Tibial nerve (tissue), 4 donors: ENCODE measurements at places on chromosomes 2 and 18.

DNA sequence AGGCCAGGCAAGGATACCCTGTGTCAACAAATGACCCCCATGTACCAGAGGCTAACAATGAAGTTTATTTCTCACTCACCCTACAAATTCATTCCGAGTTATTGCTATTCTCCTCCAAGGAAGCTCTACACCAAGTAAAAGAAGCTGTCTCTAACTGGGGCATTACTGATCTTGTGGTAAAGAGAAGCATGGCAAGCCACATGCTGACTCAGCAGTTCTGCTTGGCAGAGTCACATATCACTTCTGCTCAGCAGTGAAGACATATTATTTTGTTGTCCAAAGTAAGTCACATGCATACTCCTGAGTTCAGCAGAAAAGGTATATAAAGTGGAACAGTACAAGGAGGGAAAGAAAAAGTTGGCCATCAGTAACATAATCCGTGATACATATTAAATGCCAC, 315.8 kb downstream of the GULP1 start:
- no peaks in the 10 kb centered on the region for H3K36me3 ChIP-seq
- H3K27ac ChIP-seq: no peak overlapping the region
- no peak for DNase-seq

GRCh38 chr2:231464576-231465540, 574 bp upstream of the NCL start:
- H3K36me3 ChIP-seq: peaks cover 27% of the 10 kb centered on the region
- H3K4me3 ChIP-seq: peak overlapping the region; percentile 60
- peak overlapping the region; percentile 91 for H3K27ac ChIP-seq
- no peaks in the 10 kb centered on the region for H3K27me3 ChIP-seq
- DNase-seq: peak; percentile 98

GRCh38 chr2:170056900-170057299, 121.0 kb upstream of the MYO3B start:
- H3K4me3 ChIP-seq: no peak overlapping the region
- H3K27me3 ChIP-seq: no peaks in the 10 kb centered on the region
- no peak overlapping the region for H3K27ac ChIP-seq
- no peaks in the 10 kb centered on the region for H3K4me1 ChIP-seq
- DNase-seq: no peak
- no peaks in the 10 kb centered on the region for H3K36me3 ChIP-seq

DNA sequence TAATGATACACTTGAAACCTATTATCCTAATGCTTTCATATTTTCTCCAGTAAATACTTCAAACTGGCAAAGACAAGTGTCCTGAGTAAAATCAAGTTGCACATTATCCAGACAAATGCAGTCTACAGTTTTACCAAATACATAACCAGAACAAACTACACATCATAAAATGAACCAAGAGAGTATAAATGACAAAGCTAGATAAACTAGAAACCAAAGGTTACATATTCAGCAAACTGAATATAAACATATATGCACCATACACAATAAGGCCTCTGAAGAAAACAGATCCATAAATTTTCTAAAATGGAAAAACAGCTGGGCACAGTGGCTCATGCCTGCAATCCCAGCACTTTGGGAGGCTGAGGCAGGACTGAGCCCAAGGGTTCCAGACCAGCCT, 47.0 kb downstream of the HYCC2 start:
- H3K27me3 ChIP-seq: no peaks in the 10 kb centered on the region
- H3K36me3 ChIP-seq: peaks cover 7% of the 10 kb centered on the region
- H3K27ac ChIP-seq: no peak overlapping the region
- no peak overlapping the region for H3K4me3 ChIP-seq
- H3K4me1 ChIP-seq: no peaks in the 10 kb centered on the region

DNA sequence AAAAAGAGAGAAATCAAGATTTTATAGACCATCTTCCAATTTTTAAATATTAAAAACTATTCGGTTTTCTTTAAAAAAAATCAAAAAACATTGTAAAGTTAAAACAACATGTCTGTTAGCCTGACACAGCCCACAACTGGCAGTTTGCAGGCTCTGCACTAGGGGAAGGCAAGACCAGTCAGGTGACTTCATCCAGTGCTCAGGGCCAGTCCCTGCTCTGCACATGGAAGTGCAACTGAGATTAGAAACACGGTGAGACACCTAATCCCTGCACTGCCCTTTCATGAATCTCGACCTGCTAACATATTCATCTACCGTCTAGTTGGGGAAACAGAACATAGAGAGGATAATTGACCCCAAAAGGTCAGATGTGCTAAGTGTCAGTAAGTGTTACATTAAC, 135.2 kb downstream of the BARD1 start:
- no peaks in the 10 kb centered on the region for H3K4me1 ChIP-seq
- H3K27ac ChIP-seq: no peak overlapping the region
- no peaks in the 10 kb centered on the region for H3K36me3 ChIP-seq
- no peak overlapping the region for H3K4me3 ChIP-seq

- no peak overlapping the region for H3K27ac ChIP-seq
- H3K36me3 ChIP-seq: no peaks in the 10 kb centered on the region
- no peaks in the 10 kb centered on the region for H3K27me3 ChIP-seq
- H3K4me1 ChIP-seq: no peaks in the 10 kb centered on the region
- no peak for DNase-seq
Measured at GRCh38 chr18:34122724-34123334, 101.9 kb downstream of the NOL4 start.

- no peaks in the 10 kb centered on the region for H3K27me3 ChIP-seq
- no peaks in the 10 kb centered on the region for H3K4me1 ChIP-seq
- no peak overlapping the region for H3K4me3 ChIP-seq
- no peak for DNase-seq
- no peak overlapping the region for H3K27ac ChIP-seq
Measured at GRCh38 chr2:162890690-162891311, 52.2 kb upstream of the KCNH7 start.

DNA sequence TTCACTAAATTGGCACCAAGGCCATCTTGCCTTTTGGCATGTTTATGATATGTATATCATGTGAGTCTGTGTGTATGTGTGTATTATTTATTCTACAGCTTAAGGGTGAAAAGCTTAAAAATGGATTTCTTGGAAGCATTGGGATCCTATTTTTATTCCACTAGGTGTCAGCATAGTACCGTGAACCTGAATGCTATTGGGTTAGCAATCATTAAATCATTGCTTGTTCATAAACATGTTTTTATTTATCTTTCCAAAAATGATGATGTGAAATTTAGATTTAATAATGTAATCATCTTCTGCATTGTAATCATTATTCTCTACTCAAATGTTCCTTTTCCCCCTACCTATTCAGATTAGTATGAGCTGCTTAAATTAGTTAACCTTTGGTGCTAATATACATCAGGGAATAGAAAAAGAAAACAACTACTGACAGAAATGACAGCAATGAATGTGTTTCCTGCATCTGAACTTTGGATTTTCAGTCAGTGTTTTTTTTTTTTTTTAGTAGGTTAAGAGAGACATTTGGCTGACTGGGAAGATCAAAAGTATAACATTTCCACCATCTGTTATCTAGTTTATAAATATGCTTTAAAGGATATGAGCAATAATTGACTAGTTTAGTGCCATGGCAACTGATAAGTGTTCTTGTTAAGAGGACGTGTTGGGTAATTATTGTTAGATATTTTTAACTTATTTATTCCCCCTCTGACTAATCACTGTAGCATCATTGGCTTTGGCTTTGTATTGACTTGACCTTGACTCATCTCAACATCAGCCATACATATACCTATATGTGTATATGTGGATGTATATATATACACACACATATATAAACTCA, 14.1 kb upstream of the ZSWIM2 start:
- H3K36me3 ChIP-seq: no peaks in the 10 kb centered on the region
- H3K27ac ChIP-seq: no peak overlapping the region
- peaks cover 5% of the 10 kb centered on the region for H3K4me1 ChIP-seq
- no peak for DNase-seq
- no peak overlapping the region for H3K4me3 ChIP-seq

DNA sequence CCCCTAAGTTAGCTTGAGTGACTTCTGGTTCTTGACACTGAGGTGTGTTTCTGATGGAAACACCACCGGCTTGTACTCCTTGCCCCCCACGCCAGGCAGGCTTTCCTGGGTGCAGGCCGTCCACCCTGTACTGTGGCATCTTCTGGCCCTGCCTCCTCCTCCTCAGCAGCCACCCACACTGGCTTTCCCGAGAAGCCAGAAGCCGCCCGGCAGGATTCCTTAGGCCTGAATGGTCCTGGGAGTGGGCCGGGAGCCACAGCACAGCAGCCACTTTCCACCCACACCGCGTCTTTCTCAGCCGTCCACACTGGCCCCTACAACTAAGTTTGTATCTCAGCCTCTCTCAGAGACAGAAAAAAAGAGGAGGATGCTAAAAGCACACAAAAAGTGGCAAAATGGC, 2.1 kb upstream of the HSBP1L1 start:
- peaks cover 6% of the 10 kb centered on the region for H3K27me3 ChIP-seq
- no peak overlapping the region for H3K4me3 ChIP-seq
- no peaks in the 10 kb centered on the region for H3K36me3 ChIP-seq
- H3K4me1 ChIP-seq: peaks cover 37% of the 10 kb centered on the region

GRCh38 chr2:216224388-216224787, 115.2 kb downstream of the XRCC5 start:
- no peaks in the 10 kb centered on the region for H3K4me1 ChIP-seq
- no peak for DNase-seq
- no peaks in the 10 kb centered on the region for H3K36me3 ChIP-seq
- H3K27me3 ChIP-seq: no peaks in the 10 kb centered on the region
- no peak overlapping the region for H3K4me3 ChIP-seq

GRCh38 chr18:79616651-79617510, 62.7 kb upstream of the CTDP1 start:
- no peak for DNase-seq
- H3K4me3 ChIP-seq: peak overlapping the region; percentile 15
- no peaks in the 10 kb centered on the region for H3K27me3 ChIP-seq
- no peaks in the 10 kb centered on the region for H3K36me3 ChIP-seq

DNA sequence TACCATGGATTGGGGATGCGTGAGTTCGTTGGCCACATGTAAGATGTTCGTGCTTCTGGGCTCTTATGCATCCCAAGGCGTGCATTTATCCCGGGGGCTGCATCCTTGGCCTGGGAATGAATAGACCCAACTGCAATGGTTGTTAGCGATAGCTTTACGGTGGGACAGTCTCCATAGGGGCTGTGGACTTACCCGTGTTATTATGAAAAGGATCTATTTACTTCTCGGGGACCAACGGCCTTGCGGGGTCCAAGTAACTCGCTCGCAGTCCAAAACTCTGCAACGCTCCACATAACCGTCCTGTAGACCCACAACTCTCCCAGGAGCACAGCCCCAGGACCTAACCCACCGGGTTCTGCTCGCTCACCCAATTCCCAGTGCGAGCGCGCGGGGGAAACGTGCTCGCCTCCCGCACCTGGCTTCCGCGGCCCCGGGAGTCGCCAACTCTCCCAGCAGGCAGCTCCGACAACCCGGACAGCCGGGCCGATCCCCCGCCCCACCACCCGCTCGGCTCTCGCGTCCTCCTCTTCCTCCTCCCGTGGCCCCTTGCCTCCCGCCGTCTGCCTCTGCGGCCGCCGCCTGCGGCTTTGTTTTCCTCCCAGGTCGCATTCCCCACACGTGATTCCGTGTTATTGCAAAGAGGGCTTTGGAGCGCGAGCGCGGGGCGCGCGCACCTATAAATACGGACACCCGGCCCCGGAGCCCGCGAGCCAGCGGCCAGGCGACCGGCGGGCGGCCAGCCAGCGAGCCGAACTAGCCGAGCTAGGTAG, at the start of gene CABLES1:
TSS of gene CABLES1 (plus strand) at position 706 of the 770 bp plus-strand sequence. CDS start 278 bp downstream, outside the sequence.
- no peaks in the 10 kb centered on the region for H3K36me3 ChIP-seq
- DNase-seq: peak; percentile 49
- peak within 1 kb of the TSS; percentile 50 for H3K27ac ChIP-seq
- H3K4me3 ChIP-seq: peak within 1 kb of the TSS; percentile 46

DNA sequence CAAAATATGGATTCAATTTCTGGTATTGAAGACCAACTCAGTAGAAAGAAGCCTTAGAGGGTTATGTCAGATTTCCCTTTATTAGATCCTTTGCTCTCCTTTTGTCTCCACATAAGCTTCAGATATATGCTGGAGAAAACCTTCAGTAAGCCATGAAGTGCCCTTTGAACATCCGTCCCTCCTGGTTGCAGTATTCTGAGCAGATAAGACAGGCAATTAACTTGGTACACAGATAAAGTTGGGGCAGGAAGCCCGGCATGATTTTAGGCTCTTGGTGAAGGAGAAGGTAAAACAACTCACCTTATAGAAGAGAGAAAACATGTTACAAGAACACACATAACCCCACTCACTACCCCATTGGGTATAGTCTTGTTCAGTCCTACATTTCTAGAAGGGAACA, 76.4 kb downstream of the SRD5A2 start:
- H3K27ac ChIP-seq: no peak overlapping the region
- H3K4me3 ChIP-seq: no peak overlapping the region
- DNase-seq: no peak
- no peaks in the 10 kb centered on the region for H3K4me1 ChIP-seq
- no peaks in the 10 kb centered on the region for H3K27me3 ChIP-seq

- peaks cover 11% of the 10 kb centered on the region for H3K4me1 ChIP-seq
- no peak overlapping the region for H3K27ac ChIP-seq
- no peak overlapping the region for H3K4me3 ChIP-seq
- H3K27me3 ChIP-seq: peaks cover 3% of the 10 kb centered on the region
Measured at GRCh38 chr2:177629357-177630024, 236.9 kb downstream of the AGPS start.

GRCh38 chr2:88606371-88607030, 20.8 kb downstream of the EIF2AK3 start:
- no peaks in the 10 kb centered on the region for H3K27me3 ChIP-seq
- H3K36me3 ChIP-seq: no peaks in the 10 kb centered on the region
- H3K4me1 ChIP-seq: no peaks in the 10 kb centered on the region
- no peak overlapping the region for H3K27ac ChIP-seq

GRCh38 chr2:240913810-240914644, 7.9 kb downstream of the CROCC2 start:
- DNase-seq: peak; percentile 77
- H3K27ac ChIP-seq: no peak overlapping the region
- no peak overlapping the region for H3K4me3 ChIP-seq
- no peaks in the 10 kb centered on the region for H3K27me3 ChIP-seq

DNA sequence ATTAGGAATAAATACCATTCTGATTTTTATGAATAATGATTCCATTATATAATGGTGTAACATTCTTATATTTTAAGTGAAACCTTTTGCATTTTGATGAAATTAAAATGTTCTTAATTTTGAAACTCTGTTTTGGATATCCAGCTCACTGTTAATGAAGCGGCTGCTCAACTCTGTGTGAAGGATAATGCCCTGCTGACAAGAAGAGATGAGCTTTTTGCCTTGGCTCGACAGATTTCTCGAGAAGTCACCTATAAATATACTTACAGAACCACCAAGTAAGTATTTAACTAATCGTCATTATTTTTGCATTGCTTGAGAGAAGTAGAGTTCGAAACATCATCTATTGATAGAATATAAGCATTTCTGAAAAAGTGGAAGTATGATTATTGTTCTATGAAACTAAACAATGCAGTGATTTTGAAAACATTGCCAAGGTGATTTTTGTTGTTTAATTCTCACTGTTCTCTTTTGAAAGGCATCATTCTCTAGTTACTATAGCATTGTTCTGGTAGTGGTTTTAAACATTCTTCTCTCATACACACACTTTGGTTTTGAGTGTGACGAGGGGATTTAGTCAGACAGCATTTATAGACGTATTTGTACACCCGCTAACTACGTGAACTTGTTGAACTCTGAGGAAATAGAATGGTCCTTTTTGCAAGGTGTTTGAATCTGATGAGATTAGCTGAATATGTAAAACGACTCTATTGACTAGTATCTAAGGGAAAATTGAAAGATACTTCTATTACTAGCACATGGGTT, 21.5 kb downstream of the NAB1 start:
- H3K4me3 ChIP-seq: no peak overlapping the region
- no peaks in the 10 kb centered on the region for H3K27me3 ChIP-seq
- no peak for DNase-seq
- H3K36me3 ChIP-seq: peaks cover 54% of the 10 kb centered on the region
- no peak overlapping the region for H3K27ac ChIP-seq
- no peaks in the 10 kb centered on the region for H3K4me1 ChIP-seq
